ENCODE measurements at places on chromosomes 7 and 10.

GRCh38 chr7:16585540-16585939, 58.9 kb downstream of the LRRC72 start:
- no peak for DNase-seq

DNA sequence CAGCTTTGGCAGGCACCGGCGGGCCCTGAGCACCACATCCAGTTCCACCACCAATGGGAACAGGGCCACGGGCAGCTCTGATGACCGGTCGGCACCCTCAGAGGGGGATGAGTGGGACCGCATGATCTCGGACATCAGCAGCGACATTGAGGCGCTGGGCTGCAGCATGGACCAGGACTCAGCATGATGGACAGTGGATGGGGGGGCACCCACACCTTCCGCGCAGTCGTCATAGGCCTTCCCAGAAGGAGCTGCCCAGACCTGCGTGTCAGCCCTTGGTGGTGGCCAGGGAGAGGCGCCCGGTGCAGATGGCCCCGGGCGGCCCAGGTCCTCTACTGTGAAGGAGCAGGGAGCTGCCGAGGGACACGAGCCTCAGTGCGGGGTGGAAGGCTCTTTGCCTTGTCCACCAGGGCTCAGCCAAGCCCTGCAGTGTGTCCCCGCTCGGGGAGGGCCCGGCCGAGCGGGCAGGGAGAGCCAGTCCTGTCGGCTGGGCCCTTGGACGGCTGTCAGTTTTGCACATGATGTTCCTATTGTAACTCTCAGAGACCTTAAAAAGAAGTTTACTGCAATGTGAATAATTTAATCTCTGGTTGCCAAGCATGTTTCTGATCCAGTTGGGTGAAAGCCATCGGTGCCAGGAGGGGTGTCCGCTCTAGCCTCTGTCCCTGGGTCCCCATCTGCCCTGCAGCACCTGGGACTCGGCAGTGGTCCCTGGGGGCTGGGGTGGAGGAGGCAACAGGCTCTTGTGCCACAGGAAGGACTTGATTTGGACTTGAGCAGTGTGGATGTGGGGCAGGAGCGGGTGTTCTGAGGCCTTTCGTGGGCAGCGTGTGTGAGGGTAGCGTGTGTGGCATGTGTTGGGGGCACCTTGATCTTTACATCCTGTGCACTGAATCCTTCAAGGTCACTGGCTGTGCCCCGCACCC, 12.6 kb downstream of the NACAD start:
- DNase-seq = no peak

- DNase-seq = no peak
These were observed 8.0 kb upstream of the PKD1L1 start for GRCh38 chr7:47956220-47956619.

GRCh38 chr7:102146122-102146521, 140.5 kb upstream of the SH2B2 start:
- no peak for DNase-seq

GRCh38 chr10:51821745-51822144, 122.3 kb upstream of the CSTF2T start:
- DNase-seq = no peak

DNA sequence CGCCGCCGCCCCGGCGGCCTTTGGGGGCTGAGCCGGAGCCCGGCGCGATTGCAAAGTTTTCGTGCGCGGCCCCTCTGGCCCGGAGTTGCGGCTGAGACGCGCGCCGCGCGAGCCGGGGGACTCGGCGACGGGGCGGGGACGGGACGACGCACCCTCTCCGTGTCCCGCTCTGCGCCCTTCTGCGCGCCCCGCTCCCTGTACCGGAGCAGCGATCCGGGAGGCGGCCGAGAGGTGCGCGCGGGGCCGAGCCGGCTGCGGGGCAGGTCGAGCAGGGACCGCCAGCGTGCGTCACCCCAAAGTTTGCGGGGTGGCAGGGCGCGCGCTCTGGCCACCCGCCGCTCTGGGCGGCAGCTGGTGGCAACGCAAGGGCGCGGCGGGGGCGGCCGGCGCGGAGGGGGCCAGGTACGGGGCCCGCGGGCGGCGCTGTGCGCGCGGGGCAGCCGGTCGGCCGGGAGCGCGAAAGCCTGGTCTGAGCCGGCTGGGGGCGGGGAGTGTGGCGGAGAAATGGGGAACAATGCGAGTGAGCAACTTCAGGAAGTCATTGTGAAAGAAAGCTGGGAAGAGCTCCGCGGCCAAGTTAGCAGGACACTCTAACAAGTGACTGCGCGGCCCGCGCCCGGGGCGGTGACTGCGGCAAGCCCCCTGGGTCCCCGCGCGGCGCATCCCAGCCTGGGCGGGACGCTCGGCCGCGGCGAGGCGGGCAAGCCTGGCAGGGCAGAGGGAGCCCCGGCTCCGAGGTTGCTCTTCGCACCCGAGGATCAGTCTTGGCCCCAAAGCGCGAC, at the start of gene IKZF1:
TSS of gene IKZF1 (plus strand) at position 588 of the 782 bp plus-strand sequence. CDS start 14,346 bp downstream, outside the sequence.
- DNase-seq = peak; percentile 71

DNA sequence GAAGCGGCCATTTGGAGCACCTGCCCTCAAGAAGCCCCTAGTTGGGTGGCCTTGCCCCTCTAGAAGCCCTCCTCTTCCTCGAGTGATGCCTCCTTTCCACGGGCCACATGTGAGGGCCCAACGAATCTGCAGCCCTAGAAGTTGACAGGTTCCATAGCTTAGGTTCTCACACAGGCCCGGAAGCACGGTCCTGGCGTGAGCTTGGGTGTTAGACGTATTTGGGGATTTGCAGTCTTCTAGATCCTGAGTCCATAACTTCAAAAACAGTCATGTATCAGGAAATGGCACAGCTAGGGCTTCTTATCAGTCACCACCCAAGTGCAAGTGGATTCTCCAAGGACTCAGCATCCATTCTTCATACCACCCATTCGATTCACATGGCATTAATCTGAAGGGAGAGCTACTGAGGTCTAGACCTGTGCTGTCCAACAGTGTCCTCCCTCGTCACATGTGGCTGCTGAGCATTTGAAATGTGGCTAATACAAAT, 477 bp upstream of the FBXW4 start:
- no peak for DNase-seq

- DNase-seq = peak; percentile 21
These were observed 57.2 kb upstream of the SMNDC1 start for GRCh38 chr10:110361800-110362456.

DNA sequence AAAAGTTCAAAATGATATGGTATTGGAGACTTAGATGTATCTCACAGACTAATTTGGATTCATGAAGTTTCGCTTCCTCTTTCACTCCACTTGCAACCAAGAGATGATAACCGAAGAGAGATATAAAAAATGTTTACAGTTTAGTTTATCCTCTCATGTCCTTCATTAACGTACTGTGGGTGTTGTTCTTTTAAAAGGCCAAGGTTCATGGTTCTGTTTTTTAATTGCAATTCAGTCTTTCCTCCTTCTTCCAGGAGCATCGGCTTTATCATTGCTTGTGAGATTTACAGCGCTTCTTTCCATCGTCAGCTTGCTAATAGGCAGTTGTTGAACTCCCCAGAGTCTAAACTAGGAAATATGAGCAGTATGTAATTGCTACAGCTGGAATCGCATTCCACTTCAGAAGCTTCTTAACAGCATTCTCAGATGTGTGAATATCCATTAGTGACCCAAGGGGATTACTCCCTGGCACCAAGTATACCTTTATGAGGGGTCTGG, 75.9 kb upstream of the HGF start:
- no peak for DNase-seq

GRCh38 chr7:144665689-144666381, 170.0 kb downstream of the TPK1 start:
- no peak for DNase-seq

DNA sequence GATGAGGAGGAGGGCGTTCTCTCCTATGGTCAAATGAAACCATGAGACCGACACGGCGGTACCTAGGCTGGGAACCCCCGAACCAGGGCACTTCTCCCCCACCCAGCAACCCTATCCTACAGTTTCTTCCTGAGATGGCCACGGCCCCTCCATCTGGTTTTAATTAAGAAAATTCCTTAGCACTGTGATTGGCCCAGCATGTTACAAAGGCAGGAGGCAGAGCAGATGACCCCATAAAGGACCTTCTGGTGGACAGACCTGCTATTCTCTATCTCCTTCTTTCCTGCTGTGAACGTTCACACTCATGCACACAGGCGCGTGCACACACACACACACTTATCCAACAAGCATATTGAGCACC, 129.4 kb downstream of the RGS10 start:
- DNase-seq = no peak

DNA sequence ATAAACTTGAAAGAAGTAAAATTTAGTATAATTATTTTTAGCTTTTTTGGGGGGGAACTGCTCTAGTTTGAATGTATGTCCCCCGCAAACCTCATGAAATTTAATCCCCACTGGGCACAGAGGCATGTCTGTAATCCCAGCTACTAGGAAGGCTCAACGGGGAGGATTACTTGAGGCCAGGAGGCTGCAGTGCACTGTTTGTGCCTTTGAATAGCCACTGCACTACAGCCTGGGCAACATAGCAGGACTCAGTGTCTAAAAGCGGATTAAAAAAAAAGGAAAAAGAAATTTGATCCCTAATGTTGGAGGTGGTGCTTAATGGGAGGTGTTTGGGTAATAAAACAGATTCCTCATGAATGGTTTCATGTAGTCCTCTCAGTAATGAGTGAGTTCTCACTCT, 43.1 kb upstream of the PHF14 start:
- DNase-seq = no peak

DNA sequence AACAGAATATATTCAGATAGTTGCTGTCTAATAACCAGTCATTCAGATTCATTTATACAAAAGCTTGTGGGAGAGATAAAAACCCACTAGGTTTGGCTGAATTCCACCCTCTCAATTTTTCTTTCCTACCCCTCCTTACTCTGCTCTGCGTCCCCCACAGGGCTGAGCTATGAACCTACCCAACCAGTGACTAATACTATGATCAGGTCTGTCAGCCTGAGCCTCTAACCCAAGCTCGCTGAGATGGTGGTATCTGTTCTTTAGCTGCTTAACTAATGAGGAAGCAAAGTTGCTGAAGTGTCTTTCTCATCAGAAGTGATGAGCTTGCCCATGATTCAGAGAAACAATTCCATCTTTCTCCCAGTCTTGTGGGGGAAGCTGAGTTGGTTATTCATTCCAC, 248.7 kb upstream of the GPR26 start:
- no peak for DNase-seq

GRCh38 chr10:97336006-97336405, 1.5 kb upstream of the FRAT2 start:
- no peak for DNase-seq

DNA sequence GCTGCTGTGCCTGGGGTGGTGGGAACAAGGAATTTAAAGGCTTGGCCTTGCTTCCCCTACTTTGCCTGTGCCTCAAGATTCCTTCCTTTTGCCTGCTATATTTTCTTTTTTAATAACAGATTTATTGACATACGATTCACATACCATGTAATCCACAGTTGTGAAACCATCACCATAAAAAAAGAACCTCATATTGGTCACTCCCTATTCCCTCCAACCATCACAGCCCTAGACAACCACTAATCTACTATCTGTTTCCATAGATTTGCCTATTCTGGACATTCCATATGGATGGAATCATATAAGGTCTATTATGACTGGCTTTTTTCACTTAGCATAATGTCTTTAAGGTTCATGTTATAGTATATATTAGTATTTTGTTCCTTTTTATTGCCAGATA, 59.3 kb upstream of the TRIM8 start:
- no peak for DNase-seq

All from GM23338 (cell line).